ENCODE measurements at places on chromosomes 7 and 10.

- no peak for DNase-seq
Observed at GRCh38 chr10:73493781-73494180, 2.0 kb downstream of the PPP3CB start.

DNA sequence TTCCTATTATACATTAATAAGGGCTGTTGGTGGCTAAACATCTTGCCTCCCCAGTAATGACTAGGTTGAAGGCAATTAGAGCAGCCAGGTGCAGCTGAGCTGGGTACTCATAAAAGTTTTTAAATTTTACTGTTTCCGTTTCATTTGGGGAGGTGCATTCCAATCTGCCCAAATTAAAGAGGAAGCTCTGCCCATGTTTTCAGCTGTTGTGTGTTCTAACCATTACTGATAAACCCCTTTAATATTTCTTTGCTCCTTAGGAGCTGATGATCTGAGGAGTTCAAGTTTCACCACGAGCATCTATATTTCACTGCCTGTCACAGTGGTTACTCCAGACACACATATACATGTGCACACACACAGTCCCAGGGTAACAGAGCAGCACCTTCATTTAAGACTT is 94.4 kb downstream of the JAZF1 start:
- DNase-seq, result no peak

GRCh38 chr7:74218343-74218698 is 8.5 kb downstream of the LAT2 start:
- no peak for DNase-seq

DNA sequence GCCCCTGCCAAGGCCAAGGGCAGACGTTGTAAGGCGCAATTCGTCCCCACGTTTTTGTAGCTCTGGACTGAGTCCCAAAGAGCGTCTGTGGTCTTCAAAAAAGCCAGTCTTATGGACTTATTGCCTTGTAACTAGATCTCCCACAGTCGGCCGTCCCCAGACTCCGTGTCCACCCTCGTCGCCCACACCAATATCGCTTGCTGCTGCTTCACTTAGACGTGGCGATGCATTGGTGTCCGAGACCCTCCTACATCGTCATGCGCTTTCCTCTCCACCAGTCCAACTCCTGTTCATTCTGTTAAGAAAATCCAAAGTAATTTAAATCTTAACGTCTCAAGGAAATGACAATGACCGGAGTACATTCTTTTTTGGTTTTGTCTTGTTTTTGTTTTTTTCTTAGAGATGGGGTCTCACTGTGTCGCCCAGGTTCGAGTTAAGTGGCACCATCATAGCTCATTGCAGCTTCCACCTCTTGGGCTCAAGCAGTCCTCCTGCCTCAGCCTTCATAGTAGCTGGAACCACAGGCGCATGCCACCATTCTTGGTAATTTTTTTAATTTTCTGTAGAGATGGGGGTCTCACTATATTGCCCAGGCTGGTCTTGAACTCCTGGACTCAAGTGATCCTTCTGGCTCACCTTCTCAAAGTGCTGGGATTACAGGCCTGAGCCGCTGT is 851 bp downstream of the KIFBP start:
- no peak for DNase-seq

DNA sequence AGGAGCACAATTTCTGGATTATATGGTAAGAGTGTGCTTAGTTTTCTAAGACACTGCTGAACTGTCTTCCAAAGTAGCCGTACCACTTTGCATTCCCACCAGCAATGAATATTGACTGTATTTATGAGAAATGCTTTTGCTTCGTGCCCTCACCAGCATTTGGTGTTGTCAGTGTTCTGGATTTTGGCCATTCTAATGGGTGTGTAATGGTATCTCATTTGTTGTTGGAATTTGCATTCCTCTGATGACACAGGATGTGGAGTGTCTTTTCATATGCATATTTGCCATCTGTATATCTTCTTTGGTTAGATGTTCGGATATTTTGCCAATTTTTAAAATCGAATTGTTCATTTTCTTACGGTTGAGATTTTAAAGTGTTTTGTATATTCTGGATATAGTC is 558.5 kb upstream of the FZD8 start:
- no peak for DNase-seq

DNA sequence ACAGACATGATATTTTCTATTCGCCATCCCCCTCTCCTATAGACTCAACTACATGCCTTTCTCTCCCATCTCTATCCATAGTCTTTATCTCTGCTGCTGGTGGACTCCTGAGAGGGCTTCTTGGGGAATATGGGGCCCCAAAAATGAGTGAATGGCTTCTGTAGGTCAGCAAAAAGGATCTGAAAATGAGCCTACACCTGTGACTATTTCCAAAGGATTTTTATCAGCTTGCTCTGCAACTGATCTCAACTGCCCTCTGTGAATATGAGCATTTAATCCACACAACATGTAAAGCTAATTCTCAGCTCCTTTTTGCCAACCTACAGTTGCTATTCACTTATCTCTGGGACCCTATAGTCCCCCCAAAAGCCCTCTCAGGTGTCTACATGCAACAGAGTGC is 36.2 kb downstream of the PRSS2 start:
- no peak for DNase-seq

- no peak for DNase-seq
Observed at GRCh38 chr7:158248816-158249215, 338.8 kb downstream of the PTPRN2 start.

DNA sequence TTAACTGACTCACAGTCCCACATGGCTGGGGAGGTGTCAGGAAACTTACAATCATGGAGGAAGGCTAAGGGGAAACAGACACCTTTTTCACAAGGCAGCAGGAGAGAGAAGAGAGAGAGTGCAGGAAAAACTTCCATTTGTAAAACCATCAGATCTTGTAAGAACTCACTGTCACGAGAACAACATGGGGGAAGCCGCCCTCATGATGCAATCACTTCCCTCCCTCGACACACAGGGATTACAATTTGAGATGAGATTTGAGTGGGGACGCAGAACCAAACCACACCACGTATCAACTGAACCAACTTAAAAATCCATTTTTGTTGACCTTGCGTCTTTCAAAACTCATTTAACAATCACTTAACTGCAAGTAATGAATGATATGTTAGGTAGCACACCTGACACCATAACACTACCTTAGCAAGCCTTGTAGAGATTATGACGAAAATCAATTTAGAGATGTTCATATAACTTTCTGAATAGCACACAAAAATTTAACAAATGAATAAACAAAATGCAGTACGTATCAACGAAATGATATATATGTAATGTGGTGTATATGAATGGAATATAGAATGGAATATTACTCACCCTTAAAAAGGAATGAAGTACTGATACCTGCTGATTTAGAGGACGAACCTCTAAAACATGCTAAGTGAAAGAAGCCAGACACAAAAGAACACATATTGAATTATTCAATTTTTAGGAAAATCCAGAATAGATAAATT is 3.7 kb downstream of the FAM3C start:
- no peak for DNase-seq
